ENCODE measurements at places on chromosomes 1 and 21.

GRCh38 chr1:49229555-49229954 lies 452.9 kb upstream of the BEND5 start:
- DNase-seq, result no peak

DNA sequence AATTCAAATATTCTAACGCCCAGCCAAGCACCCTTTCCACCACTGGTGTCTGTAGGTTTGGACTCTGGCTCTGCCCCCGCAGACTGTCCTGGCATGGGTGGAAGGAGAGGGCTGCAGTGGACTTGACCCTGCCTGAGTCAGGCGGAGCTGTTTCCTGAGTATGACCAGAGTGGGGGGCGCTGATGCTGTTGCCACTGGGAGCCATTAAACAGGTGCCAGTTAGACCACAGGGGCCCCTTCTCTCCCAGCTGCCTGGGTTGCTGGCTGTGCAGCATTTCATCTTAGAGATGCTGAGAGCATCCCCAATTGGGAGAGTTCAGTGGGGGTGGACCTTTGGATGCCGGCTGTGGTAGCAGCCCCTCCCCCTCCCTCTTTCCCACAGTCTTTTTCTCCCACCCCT lies 539.5 kb downstream of the MATN1 start:
- no peak for DNase-seq

- DNase-seq, result no peak
Observed at GRCh38 chr1:185062710-185063370, 17.5 kb downstream of the RNF2 start.

- no peak for DNase-seq
Observed at GRCh38 chr1:40878906-40879305, 16.7 kb upstream of the CITED4 start.

GRCh38 chr1:41842993-41843755 lies 75.5 kb downstream of the HIVEP3 start:
- DNase-seq, result no peak

- no peak for DNase-seq
Observed at GRCh38 chr1:62237950-62238374, 43.3 kb downstream of the L1TD1 start.

- no peak for DNase-seq
Observed at GRCh38 chr1:209797978-209798639, 7.8 kb downstream of the IRF6 start.

DNA sequence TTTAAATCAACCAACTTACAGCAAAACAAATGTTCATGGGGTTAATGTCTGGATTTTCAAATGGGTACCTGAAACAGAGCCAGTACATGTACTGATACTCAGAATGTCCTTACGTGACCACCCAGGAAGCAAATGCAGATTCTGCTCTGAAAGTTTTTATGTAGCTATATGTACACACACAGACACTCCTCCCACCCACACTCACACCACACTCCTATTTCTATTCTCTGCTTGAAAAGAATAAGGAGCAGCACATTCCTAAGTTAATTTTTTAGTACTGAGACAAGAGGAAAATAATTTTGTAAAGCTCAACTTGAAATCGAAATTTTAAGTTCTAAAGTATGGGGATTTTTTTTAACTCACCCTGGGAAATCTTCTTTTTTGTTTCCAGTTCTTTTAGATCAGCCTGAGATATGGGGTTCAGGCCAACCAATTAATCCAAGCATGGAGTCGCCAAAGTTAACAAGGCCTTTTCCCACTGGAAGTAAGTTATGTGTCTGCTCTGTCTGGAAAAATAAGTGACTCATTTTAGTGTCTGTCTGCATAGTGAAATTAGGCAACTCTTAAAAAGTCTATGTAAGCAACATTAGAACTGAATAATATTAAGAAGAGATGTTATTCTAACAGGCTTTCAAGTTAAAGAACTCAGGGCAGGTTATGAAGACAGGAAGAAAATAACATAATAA lies 75.5 kb upstream of the DYNLT5 start:
- DNase-seq, result no peak

- DNase-seq, result no peak
Observed at GRCh38 chr1:153919876-153920852, 2.6 kb downstream of the GATAD2B start.

GRCh38 chr1:185733818-185734735 lies at the start of gene HMCN1:
HMCN1 (plus strand) TSS chr1:185734391; CDS start chr1:185734780, 389 bp downstream.
- DNase-seq, result no peak

Data from GM19239 (cell line).